ENCODE measurements at places on chromosomes 2 and 18. TPM values are rescaled to one million over a fixed set of nuclear protein-coding genes. Genes with fewer than 3 reads are reported as not detected.
A peak's percentile ranks its signal among the peaks of the same experiment; 100 is the strongest.

PPP1R1C gene
- 27.5 TPM for total RNA-seq

GRCh38 chr2:30204281-30204680 is 27.1 kb upstream of the LBH start:
- no peak for DNase-seq
- no peaks in the 10 kb centered on the region for H3K27me3 ChIP-seq
- H3K36me3 ChIP-seq: no peaks in the 10 kb centered on the region
- no peak overlapping the region for H3K4me3 ChIP-seq
- no peaks in the 10 kb centered on the region for H3K4me1 ChIP-seq
- no peak overlapping the region for H3K27ac ChIP-seq

- H3K27me3 ChIP-seq: no peaks in the 10 kb centered on the region
- no peak overlapping the region for H3K27ac ChIP-seq
- DNase-seq: no peak
- H3K36me3 ChIP-seq: peaks cover 21% of the 10 kb centered on the region
- H3K4me3 ChIP-seq: no peak overlapping the region
Measured at GRCh38 chr18:57659460-57660102, 37.9 kb upstream of the NARS1 start.

GRCh38 chr2:47309472-47309951 is 93.4 kb upstream of the MSH2 start:
- DNase-seq: no peak
- peak overlapping the region; percentile 96 for H3K27ac ChIP-seq
- peak overlapping the region; percentile 14 for H3K4me3 ChIP-seq
- no peaks in the 10 kb centered on the region for H3K27me3 ChIP-seq
- H3K4me1 ChIP-seq: peaks cover 74% of the 10 kb centered on the region
- no peaks in the 10 kb centered on the region for H3K36me3 ChIP-seq

DNA sequence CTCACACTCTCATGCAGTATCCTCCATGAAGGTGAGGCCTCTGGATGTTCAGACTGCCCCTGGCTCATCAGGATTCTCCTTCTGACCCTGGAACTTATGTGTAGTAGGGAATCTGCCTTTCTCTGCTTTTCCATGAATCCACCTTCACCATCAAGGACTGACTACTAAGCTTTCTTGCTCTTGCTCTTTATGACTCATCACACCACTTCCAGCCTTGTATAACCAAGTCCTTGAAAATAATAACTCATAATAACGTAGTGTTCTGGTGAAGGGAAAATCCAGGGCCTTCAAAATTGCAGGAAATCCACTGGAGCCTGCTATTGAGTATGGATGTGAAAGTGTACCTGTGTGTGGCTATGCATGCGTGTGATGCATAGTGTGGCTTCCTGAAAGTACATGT is 11.3 kb upstream of the KCNS3 start:
- DNase-seq: no peak
- H3K4me3 ChIP-seq: no peak overlapping the region
- H3K4me1 ChIP-seq: 0 out of 2 replicates have a peak, but pooled peaks cover 4% of the 10 kb centered on the region
- H3K27ac ChIP-seq: no peak overlapping the region
- no peaks in the 10 kb centered on the region for H3K27me3 ChIP-seq

DNA sequence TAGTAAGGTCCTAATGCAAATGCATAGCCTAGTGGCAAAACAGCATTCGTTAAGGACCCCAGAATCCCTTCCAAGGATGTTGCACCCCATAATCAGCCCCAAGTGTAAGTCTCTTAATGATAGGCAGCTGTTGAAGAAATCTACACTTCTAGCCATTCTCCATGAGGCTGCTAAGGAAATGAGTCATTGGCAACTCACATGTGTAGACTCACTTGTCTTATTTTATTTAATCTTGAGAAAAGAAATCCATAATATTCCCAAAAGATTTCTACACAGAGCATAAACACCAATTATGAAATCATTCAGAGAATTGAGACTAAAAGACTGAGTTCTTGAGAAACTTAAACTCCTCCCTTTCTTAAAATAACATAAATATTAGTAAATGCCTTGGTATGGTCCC is 52.4 kb downstream of the AKAIN1 start:
- H3K4me1 ChIP-seq: no peaks in the 10 kb centered on the region
- H3K27me3 ChIP-seq: peaks cover 19% of the 10 kb centered on the region
- H3K27ac ChIP-seq: no peak overlapping the region

DNA sequence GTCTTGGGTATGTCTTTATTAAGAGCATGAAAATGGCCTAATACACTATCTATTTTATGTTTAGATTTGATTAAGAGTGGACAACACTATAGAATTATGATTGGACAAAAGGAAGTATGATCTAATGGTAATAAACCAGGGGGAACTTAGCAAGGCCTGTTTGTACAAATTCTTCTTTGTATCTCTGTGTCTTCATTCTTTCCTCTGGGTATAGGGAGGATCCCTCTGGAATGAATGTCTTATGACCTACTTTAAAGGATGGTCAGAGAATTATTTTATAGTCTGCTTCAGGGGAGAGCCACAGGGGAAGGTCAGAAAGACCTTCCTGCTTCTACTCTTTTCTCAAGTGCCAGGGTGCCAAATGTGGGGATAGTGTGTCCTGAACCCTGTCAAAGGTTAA is 42.8 kb upstream of the FANCL start:
- H3K4me1 ChIP-seq: no peaks in the 10 kb centered on the region
- no peak overlapping the region for H3K4me3 ChIP-seq
- DNase-seq: no peak
- H3K27me3 ChIP-seq: no peaks in the 10 kb centered on the region

DNA sequence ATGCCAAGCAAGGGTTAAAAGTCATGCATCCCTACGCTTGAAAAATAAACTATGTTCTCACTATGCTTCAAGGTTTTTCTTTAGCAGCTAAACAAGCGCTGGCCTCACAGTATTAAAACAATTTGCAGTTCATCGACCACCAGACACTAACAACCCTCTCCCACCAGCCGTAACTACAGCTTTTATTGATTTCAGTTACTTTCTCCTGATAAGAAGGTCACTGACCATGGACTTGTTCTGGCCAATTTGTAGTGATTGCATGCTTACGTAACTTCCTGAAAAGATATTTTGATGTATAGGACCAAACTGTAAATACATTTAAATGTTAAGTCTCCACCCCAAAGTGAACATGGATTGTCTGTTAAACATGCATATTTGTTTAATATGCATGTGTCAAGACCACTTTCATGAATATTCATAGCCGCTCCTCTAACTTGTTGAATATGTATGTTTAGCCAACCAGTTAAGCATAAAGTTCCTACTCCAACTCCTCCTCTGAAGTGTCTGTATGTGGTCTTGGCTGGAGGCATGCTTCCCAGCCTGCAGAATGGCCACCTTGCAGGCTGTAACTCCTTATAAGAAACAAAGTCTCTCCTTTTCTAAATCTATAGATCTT is 1.7 kb upstream of the THOC1 start:
- H3K27ac ChIP-seq: no peak overlapping the region
- no peak overlapping the region for H3K4me3 ChIP-seq
- H3K36me3 ChIP-seq: 0 out of 2 replicates have a peak, but pooled peaks cover 4% of the 10 kb centered on the region
- no peak for DNase-seq

DNA sequence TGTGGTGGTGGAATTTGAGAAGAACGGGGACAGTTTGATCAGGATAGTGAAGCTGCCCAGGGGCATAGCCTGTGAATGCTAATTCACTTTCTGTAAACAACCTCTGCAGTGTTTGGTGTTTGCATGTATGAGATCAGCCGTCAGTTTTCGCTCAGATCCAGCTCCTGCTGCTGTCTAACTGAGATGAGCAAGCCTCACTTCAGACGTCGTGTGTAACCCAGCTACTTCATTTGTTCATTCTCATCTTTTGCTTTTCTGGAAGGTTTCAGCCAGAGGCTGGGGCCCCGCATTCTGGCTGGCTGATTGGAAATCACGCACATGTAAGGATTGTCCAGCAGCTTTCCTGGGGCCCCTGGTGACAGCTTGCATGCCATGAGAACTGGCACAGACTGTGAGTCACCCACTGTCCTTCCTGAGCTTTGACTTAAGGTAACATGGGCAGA is 48.9 kb downstream of the LDLRAD4 start:
- H3K36me3 ChIP-seq: no peaks in the 10 kb centered on the region
- DNase-seq: peak; percentile 37
- no peak overlapping the region for H3K4me3 ChIP-seq
- no peak overlapping the region for H3K27ac ChIP-seq

CCDC88A gene
- total RNA-seq: 12.3 TPM

DNA sequence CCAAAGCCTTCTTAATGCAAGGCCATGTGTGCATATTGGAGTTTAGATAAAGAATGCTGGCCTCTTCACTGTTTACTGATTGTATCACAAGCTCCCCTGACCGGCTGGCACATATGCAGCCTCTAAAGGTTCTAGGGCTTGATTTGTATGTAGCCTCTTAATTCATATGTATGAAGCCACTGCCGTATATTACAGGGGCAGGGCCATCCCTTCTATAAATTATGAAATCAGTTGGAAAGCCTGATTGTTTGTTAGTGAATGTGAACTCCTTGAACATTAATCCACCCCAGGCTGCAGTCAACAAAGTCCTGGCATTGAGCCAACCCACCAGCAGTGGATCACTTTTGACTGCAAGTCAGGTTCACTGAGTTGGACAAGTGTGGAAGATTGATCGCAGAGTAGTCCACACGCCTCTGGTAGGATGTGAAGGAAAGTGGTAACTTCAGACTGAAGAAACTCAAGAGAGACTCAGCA is 61.6 kb upstream of the PARD3B start:
- H3K27ac ChIP-seq: no peak overlapping the region
- no peaks in the 10 kb centered on the region for H3K36me3 ChIP-seq
- no peak overlapping the region for H3K4me3 ChIP-seq
- no peak for DNase-seq

HOXD11 gene
- not detected for total RNA-seq

MOGAT1 gene
- total RNA-seq: 0.35 TPM

DNA sequence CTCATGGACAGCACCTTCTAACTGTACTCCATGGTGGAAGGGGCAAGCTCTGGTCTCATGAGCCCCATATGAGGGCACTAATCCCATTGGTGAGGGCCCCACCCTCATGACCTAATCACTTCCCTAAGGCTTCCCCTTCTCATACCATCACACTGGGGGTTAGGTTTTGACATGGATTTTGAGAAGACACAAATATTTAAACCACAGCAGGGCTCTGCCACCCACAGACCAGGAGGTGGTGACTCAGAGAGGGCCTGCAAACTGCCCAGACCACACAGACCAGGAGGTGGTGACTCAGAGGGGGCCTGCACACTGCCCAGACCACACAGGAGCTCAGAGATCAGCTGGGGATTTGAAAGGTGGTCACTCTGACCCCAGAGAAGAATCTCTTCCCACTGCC is 222.0 kb downstream of the KLHL29 start:
- H3K4me1 ChIP-seq: peaks cover 7% of the 10 kb centered on the region
- H3K36me3 ChIP-seq: no peaks in the 10 kb centered on the region
- DNase-seq: peak; percentile 48
- no peaks in the 10 kb centered on the region for H3K27me3 ChIP-seq
- no peak overlapping the region for H3K27ac ChIP-seq

DNA sequence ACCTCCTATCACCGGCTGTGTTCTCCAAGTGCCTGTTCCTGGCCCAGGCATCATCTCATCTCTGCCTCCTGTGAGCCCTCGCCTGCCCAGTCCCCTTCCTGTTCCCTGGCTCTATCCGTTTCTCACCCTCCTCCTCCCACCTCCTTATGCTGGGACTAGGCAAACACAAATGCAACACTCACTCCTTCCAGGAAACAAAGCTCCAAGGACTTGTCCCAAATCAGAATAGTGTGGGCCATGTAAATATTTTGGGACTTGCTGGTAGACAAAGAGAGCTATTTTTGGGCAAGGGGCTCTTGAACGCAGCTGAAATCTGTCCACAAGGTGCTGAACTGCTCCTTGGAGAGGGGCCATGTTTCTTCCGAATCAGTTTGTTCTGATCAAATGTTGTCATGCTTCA is 25.3 kb downstream of the MBP start:
- H3K27ac ChIP-seq: no peak overlapping the region
- H3K27me3 ChIP-seq: no peaks in the 10 kb centered on the region
- H3K36me3 ChIP-seq: peaks cover 20% of the 10 kb centered on the region

DNA sequence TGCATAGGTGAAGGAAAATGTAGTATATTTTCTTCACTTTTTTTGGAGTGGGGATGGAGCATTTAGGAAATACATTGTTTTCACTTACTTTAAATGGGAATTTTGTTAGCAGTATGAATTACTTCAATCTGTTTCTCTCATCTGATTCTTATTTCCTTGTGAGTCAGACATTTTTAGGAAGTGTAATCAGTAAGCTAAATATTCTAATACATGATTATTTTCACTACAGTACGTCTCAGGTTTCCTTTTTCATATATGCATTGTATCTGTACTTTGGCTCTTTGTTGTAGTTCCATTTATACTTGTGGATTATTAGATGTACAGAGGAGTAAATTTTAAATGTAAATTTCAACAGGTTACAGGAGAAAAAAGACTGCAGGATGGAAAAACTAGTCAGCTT is 27.9 kb downstream of the GPD2 start:
- H3K27me3 ChIP-seq: no peaks in the 10 kb centered on the region
- no peaks in the 10 kb centered on the region for H3K4me1 ChIP-seq
- no peak for DNase-seq
- H3K4me3 ChIP-seq: no peak overlapping the region

- H3K4me1 ChIP-seq: peaks cover 38% of the 10 kb centered on the region
- no peak overlapping the region for H3K4me3 ChIP-seq
- no peaks in the 10 kb centered on the region for H3K27me3 ChIP-seq
- DNase-seq: peak; percentile 62
- H3K36me3 ChIP-seq: no peaks in the 10 kb centered on the region
Measured at GRCh38 chr2:231348173-231348572, 47.3 kb upstream of the B3GNT7 start.

- peak; percentile 79 for DNase-seq
- peaks cover 32% of the 10 kb centered on the region for H3K4me1 ChIP-seq
- peaks cover 11% of the 10 kb centered on the region for H3K36me3 ChIP-seq
- no peaks in the 10 kb centered on the region for H3K27me3 ChIP-seq
Measured at GRCh38 chr18:3245853-3246634, 1.6 kb upstream of the MYL12A start.

GRCh38 chr2:20549691-20550348 is 101.1 kb downstream of the HS1BP3 start:
- H3K27me3 ChIP-seq: no peaks in the 10 kb centered on the region
- H3K4me3 ChIP-seq: no peak overlapping the region
- no peaks in the 10 kb centered on the region for H3K36me3 ChIP-seq
- no peak overlapping the region for H3K27ac ChIP-seq
- no peak for DNase-seq

- no peaks in the 10 kb centered on the region for H3K4me1 ChIP-seq
- DNase-seq: no peak
- H3K4me3 ChIP-seq: no peak overlapping the region
- no peak overlapping the region for H3K27ac ChIP-seq
Measured at GRCh38 chr2:19890104-19890503, 11.7 kb downstream of the TTC32 start.

LAMA1 gene
- not detected for total RNA-seq

MTIF2 gene
- total RNA-seq: 44.6 TPM

DNA sequence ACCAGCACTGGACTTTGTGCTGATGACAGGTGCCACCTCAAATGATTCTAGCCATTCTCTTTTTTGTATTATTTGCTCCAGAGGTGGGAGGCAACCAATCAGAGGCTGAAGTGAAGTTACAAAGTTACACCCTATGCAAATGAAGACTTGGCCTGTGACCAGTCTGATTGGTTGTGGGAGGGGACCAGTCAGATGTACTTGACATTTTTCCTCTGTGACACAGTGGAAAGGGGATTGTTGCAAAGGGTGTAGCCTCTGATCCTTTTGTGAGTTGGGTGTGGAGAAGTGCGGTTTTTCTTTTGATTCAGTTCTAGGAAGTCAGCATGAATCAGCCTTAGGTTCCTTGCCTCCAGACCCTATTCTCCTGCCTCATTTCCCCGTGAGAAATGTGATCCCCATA is 244.0 kb downstream of the ARL6IP6 start:
- no peaks in the 10 kb centered on the region for H3K36me3 ChIP-seq
- DNase-seq: peak; percentile 3
- no peak overlapping the region for H3K4me3 ChIP-seq

EVX2 gene
- not detected for total RNA-seq

SKOR2 gene
- not detected for total RNA-seq

- H3K36me3 ChIP-seq: no peaks in the 10 kb centered on the region
- DNase-seq: no peak
- no peaks in the 10 kb centered on the region for H3K27me3 ChIP-seq
Measured at GRCh38 chr2:41936771-41937463, 110.9 kb upstream of the PKDCC start.
